ENCODE measurements at places on chromosomes 1 and 21. TPM values are rescaled to one million over a fixed set of nuclear protein-coding genes. Genes with fewer than 3 reads are reported as not detected.

Gene GJA9
- total RNA-seq = not detected

Gene GBP4
- not detected for total RNA-seq

DNA sequence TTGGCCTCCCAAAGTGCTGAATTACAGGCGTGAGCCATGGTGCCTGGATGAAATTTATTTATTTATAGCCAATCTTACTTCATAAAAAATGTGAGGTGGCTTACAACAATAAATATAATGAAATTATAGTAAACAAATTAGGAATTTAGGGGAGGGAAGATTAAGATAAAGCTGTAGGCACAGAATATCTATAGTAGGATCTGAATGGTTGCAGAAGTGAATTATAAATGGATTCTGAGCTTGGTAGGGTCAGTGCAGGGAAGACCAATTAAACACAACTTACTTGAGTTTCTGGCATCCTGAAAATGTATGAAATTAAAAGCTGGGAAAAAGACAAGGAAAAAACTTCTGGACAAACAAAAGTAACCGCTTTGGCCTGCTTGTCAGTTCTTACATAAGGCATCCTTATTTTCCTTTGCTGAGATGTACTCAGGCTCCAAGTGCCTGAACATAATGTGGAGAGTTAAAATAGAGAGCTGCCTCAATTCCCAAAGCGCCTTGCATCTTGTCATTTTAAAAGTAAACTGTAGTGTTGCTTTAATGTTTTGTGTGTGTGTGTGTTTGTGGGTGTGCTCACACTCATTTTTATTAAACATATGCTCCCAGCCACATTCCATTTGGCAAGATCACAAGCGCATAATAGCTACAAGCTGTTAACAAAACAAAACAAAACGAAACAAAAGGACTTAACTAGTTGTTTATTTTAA is 247.3 kb downstream of the S1PR1 start:
- no peak for DNase-seq

DNA sequence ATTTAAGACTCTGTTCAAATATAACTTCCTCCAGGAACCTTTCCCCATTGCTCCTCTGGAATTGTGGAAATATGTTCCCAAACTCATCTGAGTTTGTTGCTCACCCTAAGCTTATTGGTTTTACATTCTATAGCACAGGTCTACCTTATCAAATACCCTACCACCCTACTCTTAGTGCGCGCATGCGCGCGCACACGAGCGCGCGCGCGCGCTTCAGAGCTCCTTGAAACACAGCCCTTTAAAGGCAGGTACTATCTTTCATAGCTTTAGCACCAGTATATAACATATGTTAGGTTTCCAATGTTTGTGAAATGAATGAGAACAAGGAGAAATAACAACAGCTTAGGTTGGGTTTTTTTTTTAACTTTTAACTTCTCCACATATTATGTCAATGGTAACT is 3.5 kb downstream of the IPP start:
- no peak for DNase-seq

GRCh38 chr1:203324105-203325025 is 19.0 kb downstream of the BTG2 start:
- peak; percentile 58 for DNase-seq

DNA sequence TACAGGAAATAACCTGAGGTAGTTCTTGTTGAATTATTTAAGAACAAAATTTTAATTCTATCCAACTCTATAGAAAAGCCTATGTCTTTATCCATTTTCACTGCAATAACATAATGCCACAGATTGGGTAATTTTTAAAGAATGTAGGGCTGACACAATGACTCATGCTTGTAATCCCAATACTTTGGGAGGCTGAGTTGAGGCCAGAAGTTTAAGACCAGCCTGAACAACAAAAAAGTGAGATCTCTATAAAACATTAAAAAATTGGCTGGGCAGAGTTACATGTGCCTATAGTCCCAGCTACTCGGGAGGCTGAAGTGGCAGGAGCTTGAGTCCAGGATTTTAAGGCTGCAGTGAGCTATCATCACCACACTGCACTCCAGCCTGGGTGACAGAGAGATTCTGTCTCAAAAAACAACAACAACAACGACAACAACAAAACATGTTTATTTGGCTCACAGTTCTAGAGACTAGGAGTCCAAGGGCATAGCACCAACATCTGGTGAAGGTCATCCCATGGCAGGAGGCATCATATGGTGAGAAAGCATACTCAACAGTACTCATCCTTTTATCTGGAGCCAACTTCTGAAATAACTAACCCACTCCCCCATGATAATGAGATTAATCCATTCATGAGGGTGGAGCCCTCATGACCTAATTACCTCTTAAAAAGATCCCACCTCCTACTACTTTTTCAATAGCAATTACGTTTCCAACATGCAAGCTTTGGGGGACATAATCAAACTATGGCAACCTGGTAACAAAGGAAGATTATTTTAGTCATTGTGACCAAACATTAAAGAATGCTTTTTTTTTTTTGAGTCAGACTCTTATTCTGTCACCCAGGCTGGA is 59.6 kb downstream of the ABL2 start:
- DNase-seq = no peak

- DNase-seq = no peak
Observed at GRCh38 chr1:98025858-98026257, 105.0 kb upstream of the DPYD start.

Gene FLG
- not detected for total RNA-seq

- no peak for DNase-seq
Observed at GRCh38 chr1:165616054-165616612, 14.9 kb upstream of the MGST3 start.

DNA sequence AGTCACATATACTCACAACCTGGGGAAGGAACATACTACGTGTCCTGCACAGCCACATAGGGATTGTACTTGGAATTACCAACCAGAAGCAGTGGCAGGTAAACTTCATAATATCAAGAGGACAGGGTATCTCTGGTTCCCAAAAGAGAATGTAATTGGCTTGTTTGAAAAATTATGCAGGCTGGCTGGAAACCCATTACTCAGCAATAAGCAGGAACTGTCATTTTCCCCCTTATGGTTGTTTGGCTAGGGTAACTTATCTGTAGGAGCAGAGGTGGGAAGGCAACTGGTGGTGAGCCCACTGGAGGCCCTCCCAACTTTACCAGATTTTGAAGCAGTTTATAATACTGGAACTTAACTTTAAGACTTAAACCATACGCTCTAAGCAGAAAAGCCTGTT is 924.1 kb downstream of the LRRIQ3 start:
- no peak for DNase-seq

Gene SLC25A34
- total RNA-seq = 2.2 TPM

GRCh38 chr21:42344631-42345030 is 6.2 kb downstream of the TFF2 start:
- DNase-seq = no peak

DNA sequence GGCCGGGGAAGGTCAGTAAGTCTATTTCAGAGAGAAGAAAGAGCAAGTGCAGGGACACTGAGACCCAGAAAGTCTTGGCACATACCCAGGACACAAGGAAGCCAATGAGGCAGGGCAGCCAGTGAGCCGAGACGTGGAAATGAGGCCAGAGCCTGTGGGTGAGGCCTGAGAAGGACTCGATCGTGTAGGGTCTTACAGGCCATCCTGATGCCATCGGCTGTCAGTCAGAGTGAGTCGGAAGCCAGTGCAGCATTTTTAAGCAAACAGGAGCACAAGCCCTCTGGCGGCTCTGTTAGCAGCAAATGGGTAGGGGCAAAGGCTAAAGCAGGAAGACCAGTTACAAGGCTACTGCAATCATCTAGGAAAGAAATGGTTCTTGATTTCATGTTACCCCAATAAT is 6.1 kb upstream of the GJB3 start:
- DNase-seq = no peak

- peak; percentile 2 for DNase-seq
Observed at GRCh38 chr1:214823311-214824117, 220.5 kb downstream of the CENPF start.

Gene LRRN2
- not detected for total RNA-seq

GRCh38 chr1:245404952-245405351 is 250.2 kb downstream of the KIF26B start:
- no peak for DNase-seq

DNA sequence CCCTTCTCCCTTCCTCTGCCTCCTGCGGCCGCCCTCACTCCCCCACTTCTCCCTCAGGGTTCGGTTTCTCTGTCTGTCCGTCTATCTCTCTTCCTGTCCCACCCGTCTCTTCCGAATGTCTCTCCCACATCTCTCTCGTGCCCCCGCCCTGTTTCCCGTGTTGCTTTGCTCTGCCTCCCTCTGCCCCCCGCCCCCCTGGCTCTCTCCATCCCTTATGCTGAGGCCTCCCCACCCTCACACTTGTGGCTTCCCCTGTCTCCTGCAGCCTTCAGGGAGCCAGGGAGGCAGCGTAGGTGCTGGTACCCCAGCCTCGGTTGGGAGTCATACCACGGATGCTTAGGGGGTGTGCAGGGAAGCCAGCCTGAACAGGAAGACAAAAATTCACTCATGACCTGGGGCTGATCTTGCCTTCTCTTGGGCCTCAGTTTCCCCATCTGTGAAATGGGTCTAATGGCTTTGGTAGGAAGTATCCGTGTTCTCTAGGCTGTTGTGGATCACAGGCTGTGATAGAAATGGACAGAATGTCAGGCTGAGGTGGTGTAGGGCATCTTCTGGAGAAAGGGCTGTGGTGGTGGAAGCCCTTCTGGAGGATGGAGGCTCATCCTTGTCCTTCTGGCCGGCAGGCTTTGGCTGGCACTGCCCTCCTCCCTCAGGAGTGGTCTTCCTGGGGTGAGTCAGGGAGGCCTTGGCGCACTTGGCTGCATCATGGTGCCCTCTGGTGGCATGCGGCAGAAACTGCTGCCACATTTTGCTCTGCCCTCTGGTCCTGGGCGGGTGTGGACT is 55.5 kb downstream of the FOXO6 start:
- peak; percentile 61 for DNase-seq

DNA sequence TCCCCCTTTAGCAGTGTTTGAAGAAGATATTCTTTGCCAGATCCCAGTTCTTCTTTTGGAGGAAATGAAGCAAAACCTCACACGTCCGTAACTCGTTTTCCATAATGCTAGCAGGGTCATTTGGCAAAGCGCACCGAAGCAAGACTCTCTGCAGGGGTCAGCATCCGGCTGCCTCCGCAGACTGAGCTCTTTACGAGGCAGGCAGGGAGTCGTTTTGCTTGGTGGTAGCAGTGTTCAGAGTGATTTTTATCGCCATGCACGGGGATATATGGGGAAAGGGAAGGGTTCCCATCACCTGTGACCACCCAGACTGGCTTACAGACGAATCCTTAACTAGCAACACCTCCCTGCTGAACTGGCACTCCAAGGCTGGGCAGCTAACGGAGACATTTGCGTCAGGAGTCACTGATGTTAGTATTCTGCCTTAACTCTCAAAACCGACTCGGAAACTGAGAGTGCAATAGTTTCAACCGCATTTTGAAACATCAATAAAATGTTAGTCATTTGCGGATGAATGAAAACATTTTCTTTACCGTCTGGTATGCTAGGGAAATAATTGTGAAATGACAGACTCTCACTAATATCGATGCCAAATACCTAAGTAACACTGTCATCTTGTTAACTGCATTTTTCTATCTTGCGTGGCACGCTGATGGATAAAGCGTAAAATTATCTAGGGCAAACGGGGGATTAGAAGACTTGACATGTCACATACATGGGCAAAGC is 2.2 kb upstream of the NEGR1 start:
- DNase-seq = no peak

DNA sequence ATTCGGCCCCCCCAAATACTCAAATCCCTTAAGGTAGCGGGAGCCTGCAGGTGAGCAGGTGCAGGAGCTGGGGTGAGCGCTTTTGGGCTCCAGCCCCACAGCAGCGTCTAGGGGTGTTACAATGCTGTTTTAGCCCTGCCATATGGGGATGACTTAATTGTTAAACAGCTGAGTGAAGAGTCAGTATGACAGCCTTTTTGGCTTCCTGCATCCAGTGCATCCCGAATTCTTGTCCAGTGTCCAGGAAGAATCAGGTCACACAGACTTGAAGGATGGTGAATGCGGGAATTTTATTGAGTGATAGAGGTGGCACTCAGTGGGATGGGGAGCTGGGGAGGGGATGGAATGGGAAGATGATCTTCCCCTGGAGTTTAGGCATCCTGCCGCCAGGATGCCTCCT is 30.4 kb upstream of the HHAT start:
- no peak for DNase-seq

DNA sequence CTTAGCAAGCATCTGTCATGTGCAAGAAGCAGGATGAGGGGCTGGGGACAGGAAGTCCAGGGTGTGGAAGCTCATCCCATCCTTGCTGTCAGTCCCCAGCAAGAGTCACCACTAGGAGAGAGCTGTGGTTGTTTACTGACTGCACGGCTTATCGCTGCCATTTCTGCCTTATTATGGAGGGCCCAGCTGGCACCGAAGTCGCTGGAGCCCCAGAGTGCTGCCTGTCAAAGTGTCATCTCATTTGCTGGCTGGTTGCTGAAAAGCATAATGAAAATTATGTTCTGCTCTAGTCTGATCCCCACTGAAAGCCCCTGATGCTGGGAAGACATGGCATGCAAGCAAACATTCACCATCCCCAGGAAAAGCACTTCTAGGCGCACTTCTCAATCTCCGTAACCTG is 642.7 kb downstream of the NPHP4 start:
- DNase-seq = no peak

DNA sequence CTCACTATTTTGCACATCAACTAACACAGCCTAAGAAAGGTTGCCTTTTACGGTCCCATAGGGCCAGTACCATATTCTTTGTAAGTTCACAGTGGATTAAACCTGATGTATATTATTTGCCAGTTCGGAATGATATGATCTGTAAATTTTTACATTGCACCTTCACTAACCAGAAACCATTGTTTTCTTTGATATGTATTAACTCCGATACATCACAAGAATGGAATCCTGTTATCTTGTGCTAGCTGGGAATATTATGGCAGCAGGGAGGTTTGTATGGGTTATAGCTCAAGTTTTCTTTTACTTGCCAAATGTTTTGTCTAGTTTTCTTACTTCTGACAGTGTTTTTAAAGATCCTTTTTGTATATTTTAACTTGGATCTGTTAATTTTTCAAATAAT is 51.4 kb upstream of the S1PR1 start:
- no peak for DNase-seq

DNA sequence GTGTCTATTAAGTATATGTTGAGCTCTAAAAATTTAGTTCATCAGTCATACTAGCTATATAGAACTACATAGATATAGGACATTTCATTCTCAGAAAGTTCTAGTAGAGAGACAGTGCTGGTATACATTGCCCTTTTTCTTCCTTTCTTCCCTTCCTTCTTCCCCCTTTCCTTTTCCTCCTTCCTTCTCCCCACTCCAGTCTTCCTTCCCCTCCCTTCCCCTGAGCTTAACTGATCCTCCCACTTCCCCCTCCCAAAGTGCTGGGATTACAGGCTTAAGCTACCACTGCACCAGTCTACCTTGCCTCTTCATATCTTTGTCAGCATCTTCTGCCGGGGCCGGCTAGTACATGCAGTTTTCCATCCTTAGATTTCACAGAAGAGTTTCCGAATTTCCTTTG is 12.1 kb downstream of the THRAP3 start:
- no peak for DNase-seq

DNA sequence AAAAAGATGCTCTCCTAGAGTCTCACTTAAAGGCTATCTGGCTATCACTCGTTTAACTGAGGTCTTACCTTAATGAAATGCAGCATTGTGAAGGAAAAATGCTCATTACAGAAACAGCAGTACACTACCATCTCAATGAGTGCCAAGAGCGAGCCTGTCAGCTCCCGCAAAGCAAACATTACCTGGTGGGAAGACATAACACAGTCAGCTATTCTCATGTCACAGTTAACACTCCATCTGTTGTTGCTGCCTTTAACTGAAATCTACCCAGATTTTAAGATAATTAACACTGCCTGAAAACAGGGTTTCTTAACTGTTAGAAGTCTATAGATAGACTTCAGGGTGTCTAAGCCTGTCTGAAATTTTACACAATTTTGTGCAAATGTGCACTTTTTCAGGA is 39.1 kb downstream of the PCSK9 start:
- DNase-seq = no peak

- peak; percentile 68 for DNase-seq
Observed at GRCh38 chr1:88892357-88892877, 1.1 kb upstream of the GTF2B start.

All from OCI-LY7 (cell line).